Activated CD4-positive, CD25-positive, alpha-beta regulatory T cell treated with anti-CD3 and anti-CD28 coated beads, Interleukin-2, amount 50 U/mL, for 16 hours (primary cell): ENCODE measurements at places on chromosomes 1 and 21.

GRCh38 chr1:156194300-156194652 is 372 bp downstream of the SLC25A44 start:
- DNase-seq, result no peak

DNA sequence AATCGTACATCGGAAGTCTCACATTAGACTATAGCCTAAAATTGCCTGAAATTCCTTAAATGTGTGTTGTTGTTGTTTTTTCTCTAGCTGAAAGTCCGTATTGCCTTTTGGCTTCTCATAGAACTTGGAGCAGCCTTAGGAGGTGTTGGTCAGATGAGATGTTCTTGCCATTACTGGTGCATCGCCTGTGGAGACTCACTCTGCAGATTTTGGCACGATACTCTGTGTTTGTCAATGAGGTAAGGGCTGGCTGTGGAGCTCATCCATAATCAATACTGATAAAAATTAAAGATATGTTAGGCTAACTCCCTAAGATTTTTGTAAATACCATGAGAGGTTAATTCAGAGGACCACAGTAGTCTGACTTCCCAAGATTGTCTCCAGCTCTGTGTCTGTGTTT is 28.9 kb downstream of the AGT start:
- DNase-seq, result no peak

DNA sequence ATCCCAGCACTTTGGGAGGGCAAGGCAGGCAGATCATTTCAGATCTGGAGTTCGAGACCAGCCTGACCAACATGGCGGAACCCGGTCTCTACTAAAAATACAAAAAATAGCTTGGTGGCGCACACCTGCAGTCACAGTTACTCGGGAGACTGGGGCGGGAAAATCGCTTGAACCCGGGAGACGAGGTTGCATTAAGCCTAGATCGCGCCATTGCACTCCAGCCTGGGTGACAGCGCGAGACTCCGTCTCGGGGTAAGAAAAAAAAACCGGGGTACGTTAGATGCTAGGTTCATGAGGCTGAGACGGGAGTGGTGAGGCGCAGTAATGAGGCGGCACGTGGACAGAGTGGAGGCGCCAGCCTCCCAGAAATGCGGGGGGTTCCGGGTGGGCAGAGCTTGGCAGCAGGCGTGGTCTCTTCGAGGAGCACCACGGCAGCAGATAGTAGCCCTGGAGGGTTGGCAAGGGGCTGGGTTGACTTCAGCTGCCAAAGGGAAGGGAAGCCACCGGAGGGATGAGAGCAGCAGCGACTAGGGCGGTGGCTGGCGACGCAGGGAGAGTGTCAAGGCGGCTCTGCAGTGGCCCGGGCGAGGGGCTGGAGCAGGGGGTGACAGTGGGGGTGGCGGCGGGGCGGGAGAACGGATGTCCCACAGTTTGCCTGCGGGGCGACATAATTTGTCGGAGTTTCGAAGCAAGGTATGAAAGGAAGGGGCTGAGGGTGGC is 832 bp downstream of the MRPL20 start:
- DNase-seq, result no peak

GRCh38 chr1:53572065-53572814 is 113.0 kb downstream of the DMRTB1 start:
- DNase-seq, result no peak

DNA sequence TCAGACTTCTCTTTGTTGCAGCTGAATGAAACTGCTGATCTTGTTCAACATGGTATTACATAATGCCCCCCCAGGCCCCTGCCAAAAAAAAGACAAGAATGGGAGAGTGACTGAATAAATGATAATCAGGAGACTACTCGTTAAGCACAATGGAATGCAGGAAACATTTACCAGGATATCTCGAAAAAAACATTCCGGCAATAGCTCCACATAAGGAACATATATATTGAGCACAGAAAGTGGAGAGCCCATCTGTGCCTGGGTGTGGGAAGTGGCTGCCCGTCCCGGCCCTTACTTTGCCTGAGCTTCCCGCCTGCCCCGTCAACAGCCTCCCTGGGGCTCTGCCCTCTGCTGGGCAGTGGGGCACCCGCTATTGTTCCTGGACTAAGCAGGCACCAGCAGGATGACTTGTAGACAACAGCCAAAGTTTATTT is 13.3 kb downstream of the TRIM11 start:
- DNase-seq, result no peak

DNA sequence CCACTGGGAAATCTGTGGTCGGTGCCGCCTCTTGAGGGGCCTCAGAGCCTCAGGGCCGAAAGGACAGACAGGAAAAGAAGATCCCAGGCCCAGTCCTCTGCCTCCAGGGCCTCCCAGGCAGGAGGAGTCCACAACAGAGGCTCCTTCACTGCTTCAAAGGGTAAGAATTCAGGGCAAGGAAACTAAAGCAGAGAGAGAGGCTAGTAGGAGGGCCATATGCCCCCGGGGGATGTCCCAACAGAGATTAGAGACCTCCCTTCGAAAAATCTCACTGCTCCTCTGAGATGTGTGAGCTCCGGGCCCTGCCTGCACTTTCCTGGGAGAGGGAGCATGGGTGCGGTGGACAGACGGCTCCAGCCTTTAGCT is 465.9 kb downstream of the NPHP4 start:
- no peak for DNase-seq

DNA sequence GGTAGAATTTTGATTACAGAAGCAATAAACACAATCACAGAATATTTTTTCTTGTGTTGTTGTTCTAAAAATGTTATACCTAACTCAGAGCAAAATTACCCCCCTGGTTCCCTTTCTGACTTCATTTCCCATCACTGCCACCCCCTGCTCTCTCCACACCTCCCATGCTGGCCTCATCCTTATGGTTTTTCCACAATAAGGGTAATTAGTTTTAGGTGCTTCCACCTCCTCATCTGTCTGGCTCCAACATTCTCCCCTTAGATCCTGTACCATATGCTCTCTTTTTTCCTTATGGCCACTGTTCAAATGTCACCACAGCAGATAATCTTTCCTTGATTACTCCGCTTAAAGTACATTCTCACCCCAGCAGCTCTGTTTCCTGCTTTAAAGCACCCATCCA is 2208.6 kb downstream of the MRPL39 start:
- DNase-seq, result no peak

GRCh38 chr21:41813226-41813625 is 46.4 kb upstream of the RIPK4 start:
- DNase-seq, result no peak

- no peak for DNase-seq
These were observed 46.2 kb downstream of the URB2 start for GRCh38 chr1:229672246-229672645.

DNA sequence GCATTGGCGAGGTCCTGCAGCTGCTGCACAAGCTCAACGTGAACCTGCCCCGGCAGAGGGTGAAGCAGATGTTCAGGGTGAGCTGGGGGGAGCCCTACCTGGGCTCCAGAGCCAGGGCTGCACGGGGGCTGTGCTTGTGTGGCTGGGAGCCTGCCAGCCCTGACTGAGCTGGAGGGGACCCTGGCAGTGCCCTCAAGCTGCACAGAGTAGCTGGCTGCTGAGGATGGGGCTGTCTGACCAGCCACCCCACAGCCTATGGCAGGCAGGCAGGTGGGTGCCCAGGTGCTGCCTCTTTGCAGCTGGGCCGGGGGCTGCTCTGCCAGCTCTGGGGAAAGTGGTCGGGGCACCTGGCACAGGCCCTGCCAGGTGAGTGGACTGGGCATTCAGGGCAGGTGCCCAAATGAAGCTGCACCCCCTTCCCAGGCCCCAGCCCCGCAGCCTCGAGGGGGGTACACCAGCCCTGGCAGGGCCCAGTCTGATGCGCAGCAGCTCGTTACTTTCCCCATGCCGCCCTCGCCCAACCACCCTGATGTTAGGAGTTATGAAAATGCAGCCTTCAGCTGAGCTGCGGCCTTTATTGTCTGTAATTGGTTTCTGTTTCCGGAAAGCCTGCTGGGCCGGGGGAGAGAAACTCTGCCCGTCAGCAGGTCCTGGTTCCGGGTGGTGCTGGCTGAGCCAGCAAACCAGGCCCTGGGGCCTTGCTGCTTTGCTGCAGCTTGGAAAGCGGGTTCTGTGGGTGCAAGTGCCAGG is 4.3 kb downstream of the PLCH2 start:
- no peak for DNase-seq

DNA sequence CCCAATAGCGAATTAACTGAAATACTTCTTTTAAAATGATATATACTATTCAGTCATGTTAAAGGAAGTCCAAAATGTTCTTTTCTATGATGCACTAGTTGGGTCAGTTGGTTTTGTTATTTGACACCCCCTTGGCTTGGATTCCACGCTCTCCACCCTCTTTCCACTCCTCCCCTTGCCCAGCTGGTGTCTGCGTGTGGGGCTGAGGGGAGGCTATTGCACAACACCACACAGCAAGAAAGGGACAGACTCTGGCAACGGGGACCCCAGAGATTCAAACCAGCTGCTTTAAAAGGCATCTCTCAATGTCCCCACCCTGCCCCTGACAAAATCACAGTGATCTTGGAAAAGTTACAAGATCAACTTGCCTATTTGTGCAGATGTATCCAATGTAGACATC is 394.3 kb downstream of the TGFB2 start:
- no peak for DNase-seq

- DNase-seq, result no peak
These were observed 88.4 kb downstream of the SDCCAG8 start for GRCh38 chr1:243343970-243344937.

- DNase-seq, result no peak
These were observed 267.2 kb downstream of the RHOU start for GRCh38 chr1:229002451-229002960.

GRCh38 chr1:160103658-160104408 is 5.4 kb upstream of the IGSF8 start:
- no peak for DNase-seq

DNA sequence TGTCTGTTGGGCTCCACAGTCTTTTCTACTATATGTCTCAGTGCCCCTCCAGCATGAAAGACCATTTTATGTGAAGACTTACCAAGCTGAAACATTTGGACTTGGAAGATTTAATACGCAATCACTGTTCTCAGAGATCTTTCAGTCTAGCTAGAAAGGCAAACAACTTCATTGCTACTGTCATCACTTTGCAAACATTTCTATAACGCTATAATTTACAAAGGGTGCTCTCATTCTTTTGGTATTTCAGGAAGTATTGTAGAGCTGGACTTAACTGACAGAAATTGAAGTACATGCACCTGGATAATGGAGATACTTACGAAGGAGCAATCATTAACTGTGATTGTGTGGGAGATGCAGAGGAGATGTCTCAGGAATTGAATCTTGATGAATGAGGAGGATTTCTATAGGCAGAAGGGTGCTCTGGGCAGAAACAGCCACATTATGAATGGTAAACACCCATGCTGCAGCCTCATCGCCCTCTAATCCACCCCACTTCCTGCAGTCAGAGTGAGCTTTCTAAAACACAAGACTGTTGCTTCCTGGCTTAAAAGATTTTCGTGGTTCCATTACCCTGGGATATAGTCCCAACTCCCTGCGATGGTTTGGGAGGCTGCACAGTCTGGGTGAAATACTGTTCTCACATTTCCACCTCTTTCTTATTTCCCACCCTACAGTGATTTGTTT is 75.1 kb upstream of the GNG12 start:
- DNase-seq, result no peak

DNA sequence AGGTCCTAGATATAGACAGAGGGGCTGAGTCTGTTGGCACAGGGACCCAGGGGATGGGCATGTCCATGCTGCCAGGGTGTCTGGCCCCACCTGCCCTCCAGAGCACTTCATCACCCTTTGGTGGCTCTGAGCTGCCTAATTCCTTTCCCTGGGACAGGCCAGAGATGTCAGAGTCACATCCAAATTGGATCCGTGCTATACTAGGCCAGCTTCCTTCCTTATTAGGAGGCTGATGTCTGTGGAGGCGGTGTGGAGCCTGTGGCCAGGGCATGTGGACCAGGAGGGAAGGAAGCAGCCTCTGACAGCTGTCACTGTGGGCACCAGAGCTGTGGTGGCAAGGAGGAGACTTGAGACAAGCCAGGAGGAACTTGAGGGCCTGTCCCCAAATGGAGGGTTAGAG is 77.7 kb upstream of the TMEM51 start:
- DNase-seq, result no peak

GRCh38 chr1:239763850-239764249 is 327.8 kb upstream of the FMN2 start:
- DNase-seq, result no peak

DNA sequence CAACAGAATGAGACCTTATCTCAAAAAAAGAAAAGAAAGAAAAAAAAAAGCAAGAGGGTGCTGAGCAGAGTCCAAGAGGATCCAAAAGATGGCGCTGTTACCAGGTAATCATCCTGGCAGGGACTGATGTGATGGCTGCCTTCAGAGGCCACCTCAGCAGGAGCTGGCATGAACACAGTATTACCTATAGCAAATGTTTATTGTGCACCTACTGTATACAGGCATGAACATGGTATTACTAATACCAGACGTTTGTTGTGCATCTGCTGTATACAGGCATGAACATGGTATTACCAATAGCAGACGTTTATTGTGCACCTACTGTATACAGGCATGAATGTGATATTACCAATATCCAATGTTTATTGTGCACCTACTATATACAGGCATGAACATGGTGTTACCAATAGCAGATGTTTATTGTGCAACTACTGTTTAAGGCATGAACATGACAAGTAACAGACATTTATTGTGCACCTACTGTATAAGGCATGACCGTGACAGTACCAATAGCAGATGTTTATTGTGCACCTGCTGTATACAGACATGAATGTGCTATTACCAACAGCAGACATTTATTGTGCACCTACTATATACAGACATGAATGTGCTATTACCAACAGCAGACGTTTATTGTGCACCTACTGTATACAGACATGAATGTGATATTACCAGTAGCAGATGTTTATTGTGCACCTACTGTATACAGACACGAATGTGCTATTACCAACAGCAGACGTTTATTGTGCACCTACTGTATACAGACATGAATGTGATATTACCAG is 115.1 kb upstream of the TMEM51 start:
- no peak for DNase-seq

DNA sequence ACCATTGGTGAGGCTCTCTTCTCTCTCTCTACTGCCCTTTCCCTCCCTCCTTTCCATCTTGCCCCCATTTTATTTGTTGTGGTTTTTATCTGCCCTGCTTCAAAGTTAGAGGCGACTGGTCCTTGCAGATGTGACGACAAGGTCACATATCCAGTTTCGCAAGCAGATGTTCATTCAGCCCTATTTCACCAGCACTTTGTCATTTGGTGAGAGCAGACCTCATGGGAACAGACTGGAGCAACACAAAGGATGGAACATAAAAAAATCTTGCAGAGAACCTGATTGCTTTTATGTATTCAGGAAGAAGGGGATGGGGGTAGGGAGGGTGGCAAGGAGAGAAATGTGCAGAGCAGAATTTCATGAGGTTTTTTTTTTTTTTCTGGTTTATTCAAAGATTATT is 84.3 kb downstream of the ELAVL4 start:
- DNase-seq, result no peak

- DNase-seq, result no peak
These were observed 10.7 kb downstream of the NEK7 start for GRCh38 chr1:198167436-198167934.

GRCh38 chr1:44909901-44910544 is 67.0 kb upstream of the PTCH2 start:
- DNase-seq, result no peak
